ENCODE measurements at places on chromosomes 2 and 18. TPM values are rescaled to one million over a fixed set of nuclear protein-coding genes. Genes with fewer than 3 reads are reported as not detected.

GRCh38 chr2:45166229-45166890, 157.1 kb upstream of the SIX2 start:
- DNase-seq, result no peak

- DNase-seq, result no peak
These were observed 25.8 kb downstream of the SPEG start for GRCh38 chr2:219460424-219460926.

DNA sequence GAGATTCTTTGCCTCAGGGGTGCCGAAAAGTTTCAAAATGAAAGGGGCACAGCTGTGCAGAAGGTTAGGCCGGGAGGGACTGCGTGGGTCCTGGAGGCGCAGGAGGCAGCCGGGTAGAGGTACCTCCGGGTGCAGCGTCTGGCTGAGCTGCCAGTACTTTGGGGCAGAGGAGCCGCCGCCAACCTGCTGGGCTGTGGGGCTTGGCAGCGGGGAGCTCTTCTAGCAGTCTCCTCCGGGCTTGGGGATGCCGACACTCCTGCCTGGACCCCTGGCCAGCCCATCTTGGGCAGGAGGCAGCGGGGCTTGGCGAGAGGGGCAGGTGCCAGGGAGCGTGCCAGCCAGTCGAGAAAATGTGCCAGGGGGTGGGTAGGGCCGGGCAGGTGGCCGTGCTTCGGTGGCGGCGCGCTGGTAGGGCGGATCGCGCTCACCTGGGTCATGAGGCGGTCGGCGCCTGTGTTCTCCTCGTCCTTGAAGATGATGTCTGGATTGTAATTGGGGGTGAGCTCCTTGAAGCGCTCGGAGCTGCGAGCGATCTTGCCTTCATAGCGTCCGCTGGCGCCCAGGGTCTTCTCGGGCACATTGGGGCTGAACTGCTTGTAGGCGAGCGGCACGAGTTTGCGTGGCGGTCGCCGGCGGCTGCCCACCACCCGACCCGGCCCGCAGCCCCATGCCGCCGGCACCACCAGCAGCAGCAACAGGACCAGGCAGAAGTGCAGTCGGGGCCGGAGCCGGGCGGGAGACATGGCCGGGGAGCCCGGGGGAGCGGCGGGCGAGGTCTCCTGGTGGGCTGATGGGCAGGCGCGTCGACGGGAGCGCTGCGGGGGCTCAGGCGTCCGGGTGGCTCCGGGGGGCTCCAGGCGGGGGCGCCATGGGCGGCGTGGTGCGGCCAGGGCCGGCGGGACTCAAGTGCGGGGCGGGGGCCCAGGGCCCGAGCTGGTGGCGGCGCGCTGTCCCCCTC, 717 bp downstream of the IHH start:
- DNase-seq, result peak; percentile 85

DNA sequence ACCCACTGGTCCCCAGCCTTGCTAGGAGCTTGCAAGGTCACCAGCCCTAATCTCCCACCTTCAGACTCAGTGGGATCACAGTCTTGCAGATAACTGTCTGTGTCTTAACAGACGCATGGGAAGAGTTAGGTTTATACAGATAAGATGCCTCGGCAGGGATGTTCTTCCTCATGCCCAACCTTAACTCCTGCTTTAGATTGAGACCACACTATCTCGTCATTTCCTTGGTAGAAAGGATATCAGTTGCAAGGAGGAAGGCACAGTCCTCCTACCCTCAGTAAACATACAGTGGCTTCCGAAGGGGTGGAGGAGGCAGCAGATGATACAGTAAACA, 7.2 kb downstream of the NT5DC4 start:
- no peak for DNase-seq

GRCh38 chr18:69490813-69491212, 90.1 kb downstream of the DOK6 start:
- no peak for DNase-seq

GRCh38 chr2:18763338-18763737, 174.0 kb upstream of the NT5C1B start:
- no peak for DNase-seq

- no peak for DNase-seq
These were observed 261.3 kb downstream of the TNS1 start for GRCh38 chr2:217741381-217741955.

DNA sequence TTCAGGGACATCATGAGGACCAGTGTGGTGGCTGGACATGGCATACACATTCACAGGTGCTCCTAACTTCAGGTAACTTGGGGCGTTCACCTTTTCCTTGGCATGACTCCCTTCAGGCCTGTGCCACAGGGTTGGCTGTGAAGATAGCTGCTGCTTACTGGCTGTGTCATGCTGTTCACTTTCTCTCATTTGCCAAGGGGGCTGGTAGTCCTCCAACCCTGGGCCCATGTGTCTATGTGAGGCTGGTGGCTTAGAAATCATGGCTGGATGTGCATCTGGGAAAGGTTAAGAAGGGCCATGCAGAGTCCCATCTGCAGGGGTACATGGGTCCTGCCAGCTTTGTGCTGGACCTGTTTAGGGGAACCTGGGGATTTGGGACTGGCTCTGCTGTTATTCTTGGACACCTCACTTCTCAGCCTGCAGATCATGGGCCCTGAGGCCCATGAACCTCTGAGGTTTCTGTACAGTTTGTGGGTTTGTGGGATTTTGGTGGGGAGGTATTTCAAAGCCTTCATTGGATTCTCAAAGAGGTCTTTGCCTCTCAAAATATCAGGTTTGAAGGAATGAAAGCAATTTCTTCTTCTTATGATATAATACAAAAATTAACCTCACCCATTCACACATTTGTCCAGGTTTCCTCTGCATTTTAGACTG, 62.9 kb downstream of the FHOD3 start:
- no peak for DNase-seq

GRCh38 chr2:112187805-112188596, 49.8 kb downstream of the FBLN7 start:
- DNase-seq, result no peak

DNA sequence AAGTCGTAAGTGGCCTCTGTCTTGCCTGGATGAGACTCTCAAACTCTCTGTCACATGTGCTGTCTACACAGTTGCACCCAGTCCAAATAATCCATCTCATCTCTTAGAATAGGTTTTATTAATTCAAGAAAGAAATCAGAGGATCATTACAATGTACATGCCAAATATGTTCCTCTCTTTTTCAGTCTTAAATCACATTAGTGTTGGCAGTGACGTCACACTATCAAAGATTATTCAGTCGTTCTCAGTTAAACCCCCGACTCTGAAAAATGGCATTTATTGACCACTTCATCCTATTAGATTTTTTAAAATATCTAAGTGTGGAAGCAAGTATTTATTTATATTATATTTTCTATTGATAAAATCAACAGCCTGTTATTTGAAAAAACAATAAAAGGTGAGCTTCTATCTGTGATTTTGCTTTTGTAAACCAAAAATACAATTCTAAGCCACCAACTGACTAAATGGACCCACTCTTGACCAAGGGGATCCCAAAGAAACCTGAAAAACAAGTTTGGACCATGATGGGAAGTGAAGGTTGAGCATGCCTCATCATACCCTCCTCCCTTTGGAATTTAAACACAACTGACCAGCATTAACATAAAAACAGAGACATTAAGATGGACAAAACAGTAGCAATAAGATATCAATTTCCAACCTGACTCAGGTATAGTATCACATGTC, 1894.4 kb upstream of the LRRTM1 start:
- no peak for DNase-seq

DNA sequence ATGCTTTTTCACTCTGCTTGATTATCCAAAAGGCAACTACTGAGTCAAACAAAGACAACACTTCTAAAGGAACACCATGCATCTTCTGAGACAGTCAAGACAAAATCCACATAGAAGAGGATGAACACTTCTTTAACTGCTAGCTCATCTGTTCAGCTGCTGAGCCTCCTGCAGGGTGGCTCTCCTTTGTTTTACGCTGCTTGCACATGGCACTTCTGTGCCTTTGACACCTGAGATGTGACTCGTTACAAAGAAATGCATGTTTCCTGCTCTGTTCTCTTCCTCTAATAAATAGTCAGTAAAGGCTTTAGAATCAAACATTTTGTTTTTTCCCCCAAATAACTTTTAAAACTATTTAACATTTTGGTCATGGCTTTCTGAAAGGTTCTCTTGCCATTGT, 1129.4 kb downstream of the TDRD15 start:
- no peak for DNase-seq

- no peak for DNase-seq
These were observed 4.7 kb downstream of the SERTAD2 start for GRCh38 chr2:64649013-64649484.

The PRR30 gene
- total RNA-seq, result not detected

The TUBA3D gene
- not detected for total RNA-seq

The RNU2-63P gene
- 7.5 TPM for total RNA-seq

The SERPINB5 gene
- not detected for total RNA-seq

The MRO gene
- 2.9 TPM for total RNA-seq

The LYG2 gene
- not detected for total RNA-seq

The MTHFD2 gene
- total RNA-seq, result 47.4 TPM

All from mesenteric fat pad (tissue), 1 donor.